ENCODE measurements at places on chromosomes 7 and 10.
A peak's percentile ranks its signal among the peaks of the same experiment; 100 is the strongest.

DNA sequence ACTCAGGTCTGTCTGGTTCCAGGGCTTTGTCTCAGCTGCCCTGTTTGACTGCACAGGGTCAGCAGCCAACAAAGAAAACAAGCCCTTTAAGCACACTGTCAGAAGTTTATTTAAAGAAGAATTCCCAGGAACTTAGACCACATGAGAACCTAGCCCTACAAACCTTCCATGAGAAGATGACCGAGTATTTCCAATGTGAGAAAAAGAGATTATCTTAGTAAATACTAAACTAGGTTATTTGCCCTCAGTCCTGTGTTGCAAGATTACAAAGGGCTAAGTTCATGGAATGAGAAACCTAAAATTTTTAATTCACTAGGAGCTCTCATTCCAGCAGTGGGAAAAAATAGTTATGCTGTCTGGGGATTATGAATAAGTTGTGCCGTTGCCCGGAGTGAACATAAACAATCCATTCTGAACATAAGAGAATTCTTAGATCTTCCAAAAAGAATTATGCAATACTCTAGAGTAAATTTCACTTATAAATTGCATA lies 46.7 kb downstream of the NOC3L start:
- DNase-seq, result peak; percentile 69

DNA sequence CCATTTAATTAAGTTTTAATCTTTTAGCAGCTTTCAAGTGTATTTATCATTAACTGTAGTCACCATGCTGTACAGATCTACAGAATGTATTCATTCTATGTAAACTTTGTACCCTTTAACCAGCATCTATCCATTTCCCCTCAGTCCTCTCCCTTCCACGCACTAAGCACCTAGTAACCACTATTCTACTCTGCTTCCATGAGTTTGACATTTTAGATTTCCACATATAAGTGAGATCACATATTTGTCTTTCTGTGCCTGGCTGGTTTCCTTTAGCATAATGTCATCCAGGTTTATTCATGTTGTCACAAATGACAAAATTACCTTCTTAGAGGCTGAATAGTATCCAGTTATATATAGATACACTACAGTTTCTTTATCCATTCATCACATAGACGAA lies 79.7 kb downstream of the BTAF1 start:
- no peak for DNase-seq

DNA sequence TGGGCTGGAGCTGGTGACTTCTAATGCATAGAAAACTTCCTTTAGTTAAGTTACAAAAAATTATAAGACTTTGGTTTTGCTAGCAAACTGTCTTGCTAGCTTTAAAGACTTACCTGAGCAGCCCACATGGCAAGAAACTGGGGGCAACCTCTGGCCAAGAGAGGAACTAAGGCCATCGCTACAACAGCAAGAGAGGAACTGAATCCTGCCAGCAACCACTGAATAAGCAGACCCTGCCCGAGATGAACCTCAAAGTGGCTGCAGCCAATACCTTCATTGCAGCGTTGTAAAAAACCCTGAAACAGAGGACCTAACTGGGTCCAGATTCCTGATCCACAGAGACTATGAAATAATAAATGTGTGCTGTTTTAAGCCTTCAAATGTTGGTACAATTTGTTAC lies 54.6 kb upstream of the STARD3NL start:
- DNase-seq, result no peak

DNA sequence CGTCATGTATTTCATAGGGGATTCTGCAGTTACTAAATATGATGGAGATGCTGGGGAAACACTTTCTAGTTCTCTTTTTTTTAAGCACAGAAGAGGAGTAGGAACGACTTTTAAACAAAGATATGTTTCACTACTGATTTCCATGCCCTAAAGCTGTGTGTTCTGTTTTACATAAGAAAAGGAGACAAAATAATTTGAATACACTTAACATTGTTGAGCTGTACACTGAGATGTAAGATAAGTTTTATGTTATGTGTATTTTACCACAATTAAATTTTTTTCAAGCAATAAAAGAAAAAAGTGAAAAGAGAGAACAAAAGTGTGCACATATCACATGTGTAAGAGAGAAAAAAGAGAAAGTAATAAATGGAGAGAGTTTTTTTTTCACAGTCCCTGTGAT lies 408.2 kb downstream of the PHTF2 start:
- DNase-seq, result no peak

GRCh38 chr7:136009488-136010079 lies 32.4 kb upstream of the MTPN start:
- DNase-seq, result no peak
